NCI-H1048 (cell line): ENCODE measurements at places on chromosomes 13 and 19.

DNA sequence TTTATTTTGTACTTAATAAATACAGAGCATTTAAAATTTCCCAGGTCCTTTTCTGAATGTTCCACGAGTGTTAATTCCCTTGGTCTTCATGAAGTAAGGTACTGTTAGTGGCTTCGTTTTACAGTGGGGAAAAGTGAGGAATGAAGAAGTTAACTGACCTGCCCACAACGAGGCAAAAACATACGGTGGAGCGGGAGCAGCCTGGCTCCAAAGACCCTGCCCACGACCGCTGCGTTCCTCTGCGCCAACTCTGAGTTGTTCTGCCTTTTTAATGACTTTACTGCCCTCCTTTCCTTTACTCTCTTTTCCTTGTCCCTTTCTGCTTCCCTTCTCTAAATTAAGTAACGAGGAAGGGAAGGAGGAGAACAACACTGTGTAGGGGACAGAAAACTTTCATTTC lies 392.9 kb downstream of the PCDH9 start:
- DNase-seq: no peak

- no peak for DNase-seq
These were observed 126.7 kb downstream of the FOXO1 start for GRCh38 chr13:40539576-40540327.

DNA sequence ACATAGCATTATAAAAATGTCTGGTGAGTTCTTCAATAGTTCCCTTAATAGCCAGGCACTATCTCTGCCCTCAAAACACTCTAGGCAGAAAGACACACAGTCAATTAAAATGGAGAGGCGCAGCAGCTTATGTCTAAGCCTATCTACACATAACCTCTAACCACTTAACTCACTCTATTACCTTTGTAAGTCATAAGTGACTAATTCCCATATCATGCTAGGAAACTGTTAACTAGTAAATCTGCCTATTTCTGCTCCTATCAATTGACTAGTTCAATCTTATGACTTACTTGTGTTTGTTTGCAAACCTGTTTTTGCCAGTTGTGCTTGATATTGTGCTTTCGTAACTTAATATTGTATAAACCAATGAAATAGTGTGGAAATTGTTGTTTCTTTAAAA lies 3.2 kb downstream of the CCDC122 start:
- DNase-seq: no peak

- DNase-seq: no peak
These were observed 313.9 kb downstream of the KLF12 start for GRCh38 chr13:73820285-73820684.

DNA sequence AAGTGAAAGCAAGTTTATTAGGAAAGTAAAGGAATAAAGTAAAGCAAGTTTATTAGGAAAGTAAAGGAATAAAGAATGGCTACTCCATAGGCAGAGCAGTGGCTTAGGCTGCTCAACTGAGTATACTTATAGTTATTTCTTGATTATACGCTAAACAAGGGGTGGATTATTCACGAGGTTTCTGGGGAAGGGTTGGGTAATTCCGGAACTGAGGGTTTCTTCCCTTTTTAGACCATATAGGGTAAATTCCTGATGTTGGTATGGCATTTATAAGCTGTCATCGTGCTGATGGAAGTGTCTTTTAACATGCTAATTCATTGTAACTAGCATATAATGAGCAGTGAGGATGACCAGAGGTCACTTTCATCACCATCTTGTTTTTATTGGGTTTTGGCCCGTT lies 194.3 kb downstream of the DLEU7 start:
- DNase-seq: no peak

GRCh38 chr13:27967736-27968315 lies 1.3 kb downstream of the CDX2 start:
- no peak for DNase-seq
